ENCODE measurements at places on chromosomes 5 and 9. TPM values are rescaled to one million over a fixed set of nuclear protein-coding genes. Genes with fewer than 3 reads are reported as not detected.

CDC20B gene
- polyA plus RNA-seq = 0.15 TPM

CAMLG gene
- 48.2 TPM for polyA plus RNA-seq

DNA sequence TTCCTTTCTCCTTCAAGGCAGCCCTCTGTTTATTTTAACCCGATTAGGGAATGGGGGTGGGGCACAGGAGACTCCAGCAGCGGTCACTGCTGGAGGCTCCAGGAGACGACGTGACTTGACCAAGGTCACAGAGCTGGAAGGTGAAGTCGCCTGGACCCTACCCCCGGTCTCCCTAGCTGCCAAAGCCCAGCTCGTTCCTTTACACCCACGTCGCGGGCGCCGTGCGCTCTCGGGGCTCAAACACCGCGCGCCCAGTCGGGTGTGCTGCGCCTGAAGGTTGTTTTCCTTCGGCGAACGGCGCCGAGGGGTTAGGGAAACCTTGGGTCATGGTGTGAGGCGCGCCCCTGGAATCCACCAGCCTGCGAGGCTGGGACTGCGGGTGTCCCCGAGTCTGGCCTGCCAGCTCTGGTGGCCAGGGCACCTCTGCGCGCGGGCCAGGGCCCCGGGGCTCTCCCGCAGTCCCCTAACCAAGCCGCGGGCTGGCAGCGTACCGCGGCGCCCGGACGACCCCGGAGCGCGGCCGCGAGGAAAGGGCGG is 747 bp upstream of the UNC5A start:
- no peak overlapping the region for H3K4me3 ChIP-seq
- H3K4me1 ChIP-seq = peaks cover 3% of the 10 kb centered on the region
- peaks cover 87% of the 10 kb centered on the region for H3K27me3 ChIP-seq
- DNase-seq = peak; percentile 19
- H3K27ac ChIP-seq = no peak overlapping the region
- no peaks in the 10 kb centered on the region for H3K36me3 ChIP-seq

DNA sequence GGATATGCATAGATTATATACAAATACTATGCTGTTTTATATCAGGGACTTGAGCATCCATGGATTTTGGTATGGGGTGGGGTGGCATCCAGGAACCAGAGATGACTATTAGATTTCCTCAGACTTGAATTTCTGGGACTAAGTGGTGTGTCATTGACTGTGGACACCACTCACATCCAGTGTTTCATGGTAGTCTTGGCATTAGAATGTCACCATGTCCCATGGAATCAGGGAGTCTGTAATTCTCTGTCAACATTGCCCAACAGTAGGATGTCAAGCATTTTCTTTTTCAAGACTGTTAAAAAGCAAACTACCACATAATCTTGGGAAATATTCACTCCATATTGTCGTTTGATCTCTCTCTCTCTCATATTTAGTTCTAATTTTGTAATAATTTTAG is 13.1 kb downstream of the ISOC1 start:
- H3K4me1 ChIP-seq = no peaks in the 10 kb centered on the region
- H3K27me3 ChIP-seq = no peaks in the 10 kb centered on the region
- no peak overlapping the region for H3K27ac ChIP-seq
- DNase-seq = no peak
- H3K4me3 ChIP-seq = no peak overlapping the region
- peaks cover 35% of the 10 kb centered on the region for H3K36me3 ChIP-seq

- no peaks in the 10 kb centered on the region for H3K27me3 ChIP-seq
- peak; percentile 26 for DNase-seq
- peaks cover 4% of the 10 kb centered on the region for H3K36me3 ChIP-seq
- H3K4me3 ChIP-seq = no peak overlapping the region
- no peak overlapping the region for H3K27ac ChIP-seq
Measured at GRCh38 chr5:160071516-160071915, 47.7 kb downstream of the PWWP2A start.

HMGCR gene
- 60.2 TPM for polyA plus RNA-seq
